ENCODE measurements at places on chromosomes 2 and 18.
A peak's percentile ranks its signal among the peaks of the same experiment; 100 is the strongest.

DNA sequence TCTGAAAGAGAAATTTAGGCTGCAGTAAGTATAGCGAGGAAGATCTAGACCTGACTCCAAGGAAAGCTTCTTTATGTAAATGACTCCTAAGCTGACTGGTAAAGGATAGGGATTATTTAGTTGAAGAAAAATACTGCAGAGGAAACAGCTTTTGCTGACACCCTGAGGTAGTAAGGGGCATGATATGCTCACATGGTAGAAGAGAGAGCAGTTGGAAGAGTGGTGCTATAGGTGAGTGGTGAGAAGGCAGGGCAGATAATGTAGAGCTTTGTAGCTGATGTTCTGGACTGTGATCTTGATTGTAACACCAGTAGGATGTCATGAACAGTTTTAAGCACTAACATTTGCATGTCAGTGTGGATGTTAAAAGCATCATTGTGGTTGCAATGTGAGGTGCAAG, 639.1 kb upstream of the SLC39A10 start:
- no peak for DNase-seq

DNA sequence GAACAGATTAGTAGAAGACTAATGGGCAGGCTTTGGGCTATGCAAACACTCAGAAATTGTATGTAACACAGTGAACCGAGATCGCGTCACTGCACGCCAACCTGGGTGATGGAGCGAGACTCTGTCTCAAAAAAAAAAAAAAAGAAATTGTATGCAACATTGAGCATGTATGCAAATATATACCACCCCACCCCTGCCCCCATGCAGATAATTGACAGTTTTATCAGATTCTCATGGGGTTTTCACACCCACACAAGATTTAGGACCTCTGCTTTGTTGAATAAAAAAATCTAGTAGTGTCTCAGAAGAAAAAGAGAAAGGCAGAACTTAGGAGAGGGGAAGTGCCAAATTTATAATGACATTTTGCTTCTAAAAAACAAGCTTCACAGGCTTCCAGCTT, 131.6 kb upstream of the FN1 start:
- DNase-seq, result no peak

GRCh38 chr2:200199576-200200263, 106.8 kb upstream of the SPATS2L start:
- no peak for DNase-seq

GRCh38 chr2:176107731-176108181, 676 bp downstream of the HOXD11 start:
- no peak for DNase-seq

DNA sequence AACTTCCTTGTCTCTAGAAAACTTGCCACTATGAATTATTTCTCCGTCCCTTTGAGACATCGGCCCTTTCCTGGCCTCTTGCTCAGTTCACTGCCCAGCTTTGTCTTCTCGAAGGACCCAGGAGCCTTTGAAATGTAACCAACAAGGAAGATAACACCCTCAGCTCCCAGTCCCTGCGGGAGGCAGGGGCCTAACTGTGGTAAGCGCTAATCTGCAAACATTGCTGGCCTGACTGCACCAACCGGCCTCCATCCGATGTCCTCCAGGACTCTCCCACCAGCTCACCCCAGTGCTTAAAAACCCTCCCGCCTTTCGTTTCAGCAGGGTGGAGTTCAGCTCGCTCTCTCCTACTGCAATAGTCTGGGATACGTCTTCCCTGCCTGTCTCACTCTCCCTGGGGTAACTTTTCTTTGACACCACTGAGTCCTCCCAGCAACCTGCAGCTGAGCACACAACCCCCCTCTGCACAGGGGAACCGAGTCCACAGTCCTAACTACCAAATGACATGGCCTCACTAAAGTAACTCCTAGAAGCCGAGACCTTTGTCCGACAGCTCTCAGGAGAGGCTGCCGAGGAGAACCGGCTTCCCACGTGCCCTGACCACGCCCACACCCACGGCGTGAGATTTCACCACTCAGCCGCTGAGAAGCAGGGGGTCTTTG, 76.1 kb downstream of the MBP start:
- DNase-seq, result no peak

DNA sequence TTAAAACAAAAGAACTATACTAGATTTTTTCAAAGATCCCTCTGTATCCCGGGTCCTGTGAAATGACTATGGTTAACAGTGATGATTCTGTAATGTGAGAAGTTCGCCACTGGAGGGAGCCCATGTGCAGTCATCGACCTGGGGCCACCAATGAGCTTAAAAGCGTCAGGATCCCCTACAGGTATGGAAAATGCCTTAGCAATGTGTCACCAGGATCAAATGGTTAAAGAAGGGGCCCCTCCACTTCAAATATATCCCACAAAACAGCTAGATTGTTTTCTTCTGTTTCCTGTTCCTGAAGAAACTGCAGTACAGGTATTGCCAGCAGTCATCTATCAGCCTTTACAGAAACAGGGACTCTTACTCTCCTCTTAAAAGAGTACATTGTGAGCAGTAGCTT, 15.3 kb downstream of the CHRNA1 start:
- peak; percentile 58 for DNase-seq

- no peak for DNase-seq
Measured at GRCh38 chr18:53489266-53489665, 735.2 kb downstream of the MBD2 start.

GRCh38 chr2:75321599-75321922, 122.2 kb upstream of the TACR1 start:
- DNase-seq, result no peak

- no peak for DNase-seq
Measured at GRCh38 chr2:20141056-20141762, 83.7 kb downstream of the SDC1 start.

DNA sequence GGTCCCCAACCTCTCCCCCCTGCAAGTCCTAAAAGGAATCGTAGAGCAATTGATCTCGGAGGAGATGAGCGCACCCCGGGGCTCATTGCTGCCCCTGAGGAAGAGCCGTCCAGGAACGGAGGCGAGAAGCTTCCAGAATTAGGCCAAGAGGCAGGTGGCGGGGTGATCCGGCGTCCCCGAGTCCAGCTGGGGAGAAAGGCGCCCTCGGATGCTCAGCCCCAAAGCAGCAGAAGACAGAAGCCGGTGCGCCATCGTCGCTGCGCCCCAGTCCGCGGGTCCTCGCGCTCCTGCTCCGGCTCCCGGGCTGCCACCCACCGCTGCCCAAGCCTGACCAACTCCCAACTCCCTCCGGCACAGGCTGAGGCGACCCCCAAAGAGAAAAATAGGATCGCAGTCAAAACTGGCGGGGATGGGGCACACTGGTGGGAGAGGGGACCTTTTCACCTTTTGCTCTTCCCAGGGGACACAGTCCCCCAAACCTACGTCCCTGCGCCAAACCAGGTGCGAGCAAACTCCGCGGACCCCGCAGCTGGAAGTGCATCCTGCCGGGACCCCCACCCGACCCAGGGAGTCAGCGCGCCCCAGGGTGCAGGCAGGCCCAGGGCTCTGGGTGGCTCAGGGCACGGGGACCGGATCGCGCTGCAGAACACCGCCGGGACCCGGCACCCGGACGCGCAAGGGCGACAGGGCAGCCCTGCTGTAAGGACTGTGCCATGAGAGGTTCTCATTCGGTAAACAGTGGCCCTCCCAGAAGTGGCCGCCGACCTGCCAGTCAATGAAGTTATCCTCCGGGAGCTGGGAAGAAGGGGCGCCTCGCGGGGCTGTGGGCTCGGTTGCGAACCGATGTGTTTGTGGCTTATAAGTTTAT, 8.4 kb upstream of the MEIS1 start:
- DNase-seq, result no peak

Measured in activated T-helper 9 cell treated with anti-CD3 and anti-CD28 coated beads, Interleukin-2, amount 50 U/mL, for 16 hours (primary cell).